Jurkat, Clone E6-1 (cell line): ENCODE measurements at places on chromosomes 2 and 18.
A peak's percentile ranks its signal among the peaks of the same experiment; 100 is the strongest.

DNA sequence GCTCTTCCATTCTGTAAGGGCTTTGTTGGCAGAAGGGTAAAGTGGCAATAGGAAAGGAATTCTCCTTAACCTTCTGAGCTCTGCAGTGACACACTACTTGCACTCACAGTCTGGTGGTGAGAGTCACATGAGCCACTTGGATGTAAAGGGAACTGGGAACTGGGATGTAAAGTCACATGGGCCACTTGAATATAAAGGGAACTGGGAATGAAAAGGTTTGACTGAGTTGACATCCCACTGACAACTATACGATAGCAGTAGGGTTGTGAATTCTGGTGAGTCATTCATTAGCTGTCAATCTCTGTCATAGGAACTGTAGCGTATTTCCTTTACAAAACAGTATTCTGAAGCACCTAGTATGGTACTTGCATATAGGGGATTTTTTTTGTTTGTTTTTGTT, 5.5 kb downstream of the RPE start:
- no peak for DNase-seq

- no peak for DNase-seq
Measured at GRCh38 chr2:145116056-145116455, 596.1 kb upstream of the ZEB2 start.

DNA sequence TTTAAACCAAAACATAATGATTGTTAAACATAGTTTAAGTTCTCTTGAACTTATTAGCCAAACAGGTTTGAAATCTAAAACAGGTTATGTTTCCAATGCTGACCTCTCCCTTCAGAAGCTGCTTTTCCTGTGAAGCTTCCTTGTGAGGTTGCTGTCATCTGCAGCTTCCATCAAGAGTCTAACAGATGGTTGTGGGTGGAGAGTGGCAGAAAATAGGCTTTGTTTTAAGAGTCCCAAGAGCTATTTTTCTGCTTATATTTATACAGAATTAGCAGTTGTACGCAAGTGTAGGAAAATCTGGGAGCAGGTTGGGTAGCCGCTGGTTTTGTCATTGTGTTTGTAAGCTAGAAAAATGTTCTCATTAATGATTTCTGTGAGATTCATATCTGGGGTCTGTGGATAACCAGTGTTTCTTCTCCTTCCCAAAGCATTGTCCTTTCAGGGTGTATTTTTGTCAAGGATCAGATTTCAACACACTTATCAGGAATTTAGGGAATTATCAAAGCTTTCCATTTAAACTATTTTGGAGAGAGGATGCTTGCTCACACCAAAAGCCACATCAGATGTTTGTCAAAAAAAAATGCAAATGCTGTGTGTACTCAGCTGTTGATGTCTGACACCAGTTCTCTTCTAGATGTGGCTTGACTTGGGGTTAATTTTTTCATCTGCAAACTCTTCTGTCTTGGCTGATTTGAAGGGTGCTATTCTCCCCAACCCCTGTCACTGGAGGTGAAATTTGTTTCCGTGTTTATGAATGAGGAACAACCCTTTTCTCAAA, 78.1 kb upstream of the KIF5C start:
- peak; percentile 19 for DNase-seq

- DNase-seq = peak; percentile 20
Measured at GRCh38 chr18:32271672-32272208, 81.9 kb downstream of the MEP1B start.

DNA sequence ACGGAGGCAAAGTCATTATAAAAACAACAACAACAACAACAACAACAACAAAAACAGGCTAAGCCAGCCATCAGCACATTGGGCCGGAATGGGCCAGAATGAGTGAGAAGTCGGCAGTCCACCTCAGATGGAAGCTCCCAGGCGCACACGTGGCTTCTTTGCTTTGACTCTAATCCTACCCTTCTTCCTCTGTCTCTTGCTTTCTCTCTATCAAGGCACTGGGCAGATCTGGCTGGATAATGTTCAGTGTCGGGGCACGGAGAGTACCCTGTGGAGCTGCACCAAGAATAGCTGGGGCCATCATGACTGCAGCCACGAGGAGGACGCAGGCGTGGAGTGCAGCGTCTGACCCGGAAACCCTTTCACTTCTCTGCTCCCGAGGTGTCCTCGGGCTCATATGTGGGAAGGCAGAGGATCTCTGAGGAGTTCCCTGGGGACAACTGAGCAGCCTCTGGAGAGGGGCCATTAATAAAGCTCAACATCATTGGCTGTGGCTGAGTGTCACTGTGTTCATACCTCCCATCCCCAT, 52.2 kb downstream of the MARCO start:
- no peak for DNase-seq

DNA sequence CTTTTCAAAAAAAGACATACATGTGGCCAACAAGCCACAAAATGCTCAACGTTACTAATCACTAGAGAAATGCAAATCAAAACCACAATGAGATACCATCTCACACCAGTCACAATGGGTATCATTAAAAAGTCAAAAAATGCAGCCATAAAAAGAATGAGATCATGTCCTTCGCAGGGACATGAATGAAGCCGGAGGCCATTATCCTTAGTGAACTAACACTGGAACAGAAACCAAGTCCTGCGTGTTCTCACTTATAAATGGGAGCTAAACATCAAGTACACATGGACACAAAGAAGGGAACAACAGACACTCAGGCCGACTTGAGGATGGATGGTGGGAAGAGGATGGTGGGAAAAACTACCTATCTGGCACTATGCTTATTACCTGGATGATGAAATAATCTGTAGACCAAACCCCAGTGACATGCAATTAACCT, 17.8 kb upstream of the ATL2 start:
- DNase-seq = no peak

GRCh38 chr2:236172255-236173035, 4.3 kb upstream of the GBX2 start:
- DNase-seq = no peak

GRCh38 chr18:56977309-56977708, 169.6 kb upstream of the BOD1L2 start:
- no peak for DNase-seq

DNA sequence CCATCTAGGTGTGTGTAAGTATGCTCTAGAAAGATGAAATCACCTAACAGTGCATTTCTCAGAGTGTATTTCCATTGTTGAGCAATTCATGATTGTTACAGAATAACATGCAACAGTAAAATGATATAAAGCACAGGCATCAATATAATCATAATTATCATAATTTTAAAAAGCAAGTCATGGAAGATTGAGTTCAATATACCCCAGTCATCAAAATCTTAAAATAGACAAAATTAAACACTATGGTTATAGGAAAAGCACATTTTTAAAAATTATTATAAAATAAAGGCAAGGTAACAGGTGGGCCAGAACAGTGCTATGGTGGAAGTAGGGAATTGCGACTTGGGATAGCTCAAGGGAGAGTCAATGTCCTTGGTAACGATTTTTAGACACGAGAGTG, 555.4 kb upstream of the VRK2 start:
- no peak for DNase-seq

DNA sequence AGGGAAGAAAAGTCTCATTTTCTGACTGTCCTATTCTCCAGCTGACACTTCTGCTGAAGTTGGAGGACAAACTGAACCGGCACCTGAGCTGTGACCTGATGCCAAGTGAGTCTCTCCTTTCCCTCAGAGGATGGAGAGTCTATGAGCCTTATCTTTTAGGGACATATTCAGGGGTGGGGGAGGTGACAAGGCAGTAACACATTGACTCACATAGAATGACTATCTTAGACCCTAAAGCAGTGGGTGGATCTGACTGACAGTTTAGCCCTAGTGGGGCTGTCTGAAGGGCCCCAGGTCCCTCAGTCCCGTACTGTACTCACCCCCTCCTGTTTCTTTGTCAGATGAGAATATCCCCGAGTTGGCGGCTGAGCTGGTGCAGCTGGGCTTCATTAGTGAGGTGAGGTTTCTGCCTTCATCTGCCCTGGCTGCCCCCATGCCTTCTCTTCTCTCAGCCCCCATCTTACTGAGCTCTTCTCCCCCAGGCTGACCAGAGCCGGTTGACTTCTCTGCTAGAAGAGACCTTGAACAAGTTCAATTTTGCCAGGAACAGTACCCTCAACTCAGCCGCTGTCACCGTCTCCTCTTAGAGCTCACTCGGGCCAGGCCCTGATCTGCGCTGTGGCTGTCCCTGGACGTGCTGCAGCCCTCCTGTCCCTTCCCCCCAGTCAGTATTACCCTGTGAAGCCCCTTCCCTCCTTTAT, 805 bp upstream of the KRTCAP3 start:
- no peak for DNase-seq

- DNase-seq = no peak
Measured at GRCh38 chr2:225366731-225367130, 32.8 kb upstream of the NYAP2 start.

DNA sequence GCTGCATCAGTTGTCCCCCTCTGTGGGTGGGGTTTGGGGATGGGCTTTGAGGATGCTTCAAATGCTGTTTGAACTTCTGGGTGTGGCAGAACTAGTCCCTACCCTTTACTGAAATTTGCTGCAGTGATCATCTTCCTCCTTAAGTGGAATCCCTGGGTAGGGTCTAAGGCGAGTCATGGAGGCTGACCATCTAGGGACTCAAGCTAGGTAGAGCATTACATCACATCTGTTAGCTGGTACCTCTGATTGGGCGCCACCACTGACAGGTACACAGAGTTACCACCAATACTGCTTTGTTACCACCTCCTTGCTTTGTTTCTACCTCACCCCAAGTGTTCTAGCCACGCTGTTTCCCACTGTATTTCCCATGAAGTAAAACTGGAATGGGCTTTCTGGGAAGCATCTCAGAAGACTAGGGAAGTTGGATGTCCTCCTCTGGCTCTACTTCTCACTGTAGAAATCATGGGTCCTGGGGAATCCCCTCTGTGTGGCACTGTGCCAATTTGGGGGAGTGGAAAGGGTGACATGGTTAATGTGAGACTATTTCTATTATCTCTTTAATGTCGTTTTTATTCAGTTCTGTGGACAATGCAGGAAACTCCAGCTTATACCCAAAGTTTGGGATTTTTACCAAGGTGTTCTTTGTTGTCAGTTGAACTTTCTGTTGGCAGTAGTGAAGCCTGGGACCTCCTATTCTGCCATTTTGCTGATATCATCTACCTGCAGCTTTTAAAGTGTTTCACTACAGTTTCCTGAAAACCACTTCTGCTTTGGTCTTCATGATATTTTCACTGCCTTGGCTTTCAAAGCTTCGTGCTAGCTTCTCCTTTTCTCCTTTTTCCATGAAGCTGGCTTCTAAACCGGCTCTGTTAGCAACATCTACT, 14.5 kb upstream of the SULT1C4 start:
- DNase-seq = no peak

GRCh38 chr2:83142934-83143333, 1316.1 kb downstream of the SUCLG1 start:
- no peak for DNase-seq
